ENCODE measurements at places on chromosomes 12 and 14.

DNA sequence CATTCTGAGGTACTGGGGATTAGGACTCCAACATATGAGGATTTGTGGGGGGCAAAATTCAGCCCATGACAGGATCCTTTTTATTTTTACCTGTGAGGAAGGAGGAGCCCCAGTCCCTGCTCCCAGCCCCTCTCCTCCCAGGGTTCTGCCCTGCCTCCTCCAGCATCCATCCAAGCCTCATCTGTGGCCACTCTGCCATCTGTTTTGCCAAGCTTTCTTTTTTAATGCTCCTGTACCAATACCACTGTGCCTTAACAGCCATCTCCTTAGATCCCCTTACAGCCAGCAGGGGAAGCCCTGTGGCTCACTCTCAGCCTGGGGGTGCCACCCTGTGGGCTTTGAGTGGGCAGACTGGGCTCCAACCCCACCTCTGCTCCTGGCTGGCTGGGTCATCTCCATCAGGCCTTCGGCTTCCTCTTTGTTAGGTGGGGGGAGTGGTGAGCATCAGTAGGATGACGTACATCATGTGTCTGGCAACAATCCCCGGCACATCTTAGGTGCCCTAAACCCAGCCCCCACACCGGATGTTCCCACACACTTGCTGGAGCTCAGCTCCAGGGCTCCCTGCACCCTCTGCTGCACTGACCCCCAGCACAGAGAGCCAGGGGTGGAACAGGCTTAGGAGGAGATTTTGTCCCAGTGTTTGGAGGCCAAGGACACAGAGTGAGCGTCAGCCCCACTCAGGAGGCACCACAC is 40.2 kb downstream of the CYP46A1 start:
- no peak for DNase-seq

DNA sequence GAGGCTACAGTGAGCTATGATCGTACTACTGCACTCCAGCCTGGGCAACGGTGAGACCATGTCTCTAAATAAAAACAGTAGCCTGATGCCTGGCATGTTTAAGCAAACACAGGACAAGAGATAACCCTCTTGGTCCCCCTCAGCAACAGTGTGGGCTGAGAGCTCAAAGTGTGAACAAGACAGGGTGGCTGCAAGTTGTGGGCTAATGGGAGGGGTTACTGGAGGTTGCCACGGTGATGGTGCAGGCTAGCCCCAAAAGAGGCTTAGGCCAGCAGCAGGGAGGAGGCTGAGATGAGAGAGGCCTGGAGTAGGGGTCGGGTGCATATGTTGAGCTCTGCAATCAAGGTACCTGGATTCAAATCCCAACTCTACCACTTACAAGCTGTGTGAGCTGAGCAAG is 3.4 kb upstream of the LGMN start:
- no peak for DNase-seq

- no peak for DNase-seq
Observed at GRCh38 chr12:132229926-132230325, 85.7 kb downstream of the NOC4L start.

GRCh38 chr14:62616668-62617067 is 428.6 kb downstream of the KCNH5 start:
- no peak for DNase-seq

DNA sequence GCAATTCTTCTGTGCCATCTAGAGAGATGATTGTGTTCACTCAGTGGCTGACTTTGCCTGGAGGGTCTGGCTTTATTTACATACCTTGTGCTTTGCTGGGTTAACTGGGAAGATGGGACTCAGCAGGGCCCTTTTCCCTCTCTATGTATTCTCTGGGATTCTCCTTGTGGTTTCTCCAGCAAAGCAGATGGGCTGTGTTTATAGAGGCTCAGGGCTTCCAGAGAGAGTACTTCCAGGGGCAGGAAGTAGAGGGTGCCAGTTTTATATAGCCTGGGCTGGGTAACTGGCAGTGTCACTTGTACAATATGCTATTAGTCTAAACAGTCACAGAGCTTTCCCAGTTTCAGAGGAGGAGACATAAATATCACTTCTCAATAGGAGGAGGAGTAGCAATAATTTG is 509.9 kb downstream of the DIO2 start:
- DNase-seq, result no peak

GRCh38 chr12:125573271-125573670 is 508.0 kb downstream of the AACS start:
- no peak for DNase-seq

GRCh38 chr12:95177201-95177768 is 40.0 kb downstream of the FGD6 start:
- DNase-seq, result no peak

DNA sequence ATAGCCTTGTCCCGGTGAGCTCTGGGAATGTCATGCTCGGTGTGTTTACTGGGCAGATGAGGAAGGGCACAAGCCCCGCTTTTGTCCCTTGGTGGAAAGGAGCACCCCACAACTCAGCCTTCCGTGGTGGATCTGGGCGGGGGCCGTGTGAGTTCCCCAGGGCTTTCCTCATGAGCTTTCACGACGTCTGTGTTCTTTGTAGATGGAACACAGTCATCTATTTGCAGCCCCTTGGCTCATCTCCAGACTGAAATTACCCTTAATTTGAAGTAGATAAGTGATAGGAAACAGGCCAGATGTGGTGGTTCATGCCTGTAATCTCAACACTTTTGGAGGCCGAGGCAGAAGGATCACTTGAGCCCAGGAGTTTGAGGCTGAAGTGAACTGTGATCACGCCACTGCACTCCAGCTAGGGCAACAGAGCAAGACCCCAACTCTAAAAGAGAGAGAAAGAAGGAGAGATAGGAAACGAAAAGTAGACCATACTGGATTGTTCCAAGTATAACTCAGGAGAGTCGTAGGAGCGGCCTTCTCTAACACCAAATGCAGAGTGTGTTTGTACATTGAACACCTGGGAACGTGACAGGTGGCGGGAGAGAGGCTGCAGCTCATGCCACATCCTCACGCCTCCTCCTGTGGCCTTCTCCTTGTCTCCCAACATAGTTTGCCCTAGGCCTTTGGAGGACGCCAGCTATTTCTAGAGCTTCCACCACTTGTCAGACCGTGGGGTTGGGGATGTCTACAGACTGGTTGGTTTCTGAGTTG is 8.8 kb downstream of the P2RX4 start:
- DNase-seq, result no peak

Measured in iPS-NIHi11 (cell line).